ENCODE measurements at places on chromosomes 11 and 22.

DNA sequence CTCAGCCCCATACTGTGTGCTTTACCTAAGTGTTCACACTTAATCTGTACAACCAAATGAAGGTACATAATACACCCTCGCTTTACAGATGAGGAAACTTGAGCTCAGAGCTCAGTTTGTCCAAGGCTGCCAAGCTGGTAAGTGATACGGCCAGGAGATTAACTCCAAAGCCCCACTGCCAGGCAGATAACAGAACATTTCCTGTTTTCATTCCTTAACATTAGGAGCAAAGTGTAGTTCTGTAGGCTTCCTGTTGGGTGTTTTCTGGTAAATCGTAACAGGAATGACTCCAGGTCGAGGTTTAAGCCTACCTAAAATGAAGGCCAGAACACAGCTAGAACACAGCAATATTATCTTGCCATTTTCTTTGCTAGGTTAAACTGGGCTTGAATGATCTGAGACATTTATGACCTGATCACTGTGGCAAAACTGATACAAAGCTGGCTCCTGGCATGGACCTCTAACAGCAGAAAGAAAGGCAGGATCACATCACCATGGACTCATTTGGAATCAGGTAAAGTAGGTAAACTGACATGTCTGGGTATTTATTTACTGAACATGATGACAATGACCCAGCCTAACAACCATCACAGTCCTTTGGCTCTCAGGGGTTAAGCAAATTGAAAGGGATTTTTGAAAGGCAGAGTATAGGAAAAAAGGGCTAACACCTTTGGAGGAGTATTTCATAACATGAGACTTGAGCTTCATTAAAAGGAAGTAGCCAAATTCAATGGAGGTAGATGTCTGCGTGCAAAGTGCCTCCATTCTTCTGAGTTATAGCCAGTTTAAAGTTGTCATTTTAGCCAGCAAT, 3.9 kb upstream of the NUP50 start:
- peak; percentile 20 for DNase-seq

GRCh38 chr11:29256580-29256979, 760.2 kb downstream of the KCNA4 start:
- DNase-seq, result peak; percentile 14

- peak; percentile 7 for DNase-seq
These were observed 66.0 kb upstream of the FTH1 start for GRCh38 chr11:62033191-62034035.

DNA sequence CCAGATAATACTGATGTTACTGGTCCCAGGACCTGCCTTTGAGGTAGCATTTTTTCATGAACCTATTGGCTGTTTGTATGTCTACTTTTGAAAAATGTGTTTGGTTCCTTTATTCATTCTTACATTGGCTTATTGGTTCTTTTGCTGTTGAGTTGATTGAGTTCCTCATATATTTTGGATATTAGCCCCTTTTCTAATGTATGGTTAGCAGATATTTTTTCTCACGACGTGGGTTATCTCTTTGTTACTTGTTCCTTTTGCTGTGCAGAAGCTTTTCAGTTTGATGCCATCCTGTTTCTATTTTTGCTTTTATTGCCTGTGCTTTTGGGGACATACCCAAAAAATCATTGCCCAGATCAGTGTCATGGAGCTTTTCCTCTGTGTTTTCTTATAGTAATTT, 9.8 kb upstream of the ZNF74 start:
- no peak for DNase-seq

GRCh38 chr22:43109921-43110443, 568 bp upstream of the BIK start:
- DNase-seq, result no peak

- no peak for DNase-seq
These were observed 27.8 kb upstream of the THY1 start for GRCh38 chr11:119450590-119451326.

- no peak for DNase-seq
These were observed 112.1 kb downstream of the TRIM29 start for GRCh38 chr11:120025606-120026335.

GRCh38 chr11:127607487-127608085, 607.0 kb upstream of the KIRREL3 start:
- no peak for DNase-seq

- peak; percentile 36 for DNase-seq
These were observed 6.1 kb upstream of the B3GAT1 start for GRCh38 chr11:134417871-134418840.

DNA sequence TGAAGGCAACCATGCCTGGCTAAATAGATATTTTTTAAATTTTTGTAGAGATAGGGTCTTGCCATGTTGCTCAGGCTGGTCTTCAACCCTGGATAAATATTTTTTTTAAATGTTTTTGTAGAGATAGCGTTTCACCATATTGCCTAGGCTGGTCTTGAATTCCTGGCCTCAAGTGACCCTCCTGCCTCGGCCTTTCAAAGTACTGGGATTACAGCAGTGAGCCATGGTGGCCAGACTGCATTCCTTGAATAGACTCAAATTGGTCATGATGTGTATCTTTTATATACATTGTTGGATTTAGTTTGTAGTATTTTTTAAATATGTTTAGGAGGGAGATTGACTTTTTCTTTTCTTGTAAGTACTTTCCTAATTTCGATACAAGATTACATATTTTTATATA, 325.7 kb upstream of the C11orf87 start:
- DNase-seq, result no peak

GRCh38 chr11:104879514-104880190, 18.6 kb downstream of the CASP12 start:
- no peak for DNase-seq

GRCh38 chr11:58121096-58121495, 4.2 kb downstream of the OR9I1 start:
- no peak for DNase-seq

- DNase-seq, result no peak
These were observed 105.4 kb downstream of the CASP12 start for GRCh38 chr11:104792861-104793260.

GRCh38 chr22:24498824-24499223, 3.7 kb downstream of the UPB1 start:
- no peak for DNase-seq

- no peak for DNase-seq
These were observed 190.7 kb upstream of the NECTIN1 start for GRCh38 chr11:119919656-119920055.

DNA sequence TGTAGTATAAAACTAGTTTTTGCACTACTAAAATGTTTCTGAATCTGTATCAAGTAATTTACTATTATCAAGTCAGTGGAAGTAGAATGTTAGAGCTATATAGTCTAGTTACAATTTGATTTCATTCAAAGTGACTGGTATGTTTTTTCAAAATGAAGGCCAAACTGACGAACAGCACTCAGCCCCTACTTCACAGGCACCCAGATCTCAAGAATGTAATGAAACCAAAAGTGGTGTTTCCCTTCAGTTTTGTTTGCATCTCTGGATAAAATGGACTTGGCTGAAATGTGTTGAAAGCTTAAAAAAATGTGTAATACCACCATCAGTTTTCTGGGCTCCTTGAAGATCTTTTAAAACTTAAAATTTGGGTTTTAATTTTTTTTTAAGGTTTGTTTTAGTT, 46.4 kb downstream of the QSER1 start:
- DNase-seq, result no peak

DNA sequence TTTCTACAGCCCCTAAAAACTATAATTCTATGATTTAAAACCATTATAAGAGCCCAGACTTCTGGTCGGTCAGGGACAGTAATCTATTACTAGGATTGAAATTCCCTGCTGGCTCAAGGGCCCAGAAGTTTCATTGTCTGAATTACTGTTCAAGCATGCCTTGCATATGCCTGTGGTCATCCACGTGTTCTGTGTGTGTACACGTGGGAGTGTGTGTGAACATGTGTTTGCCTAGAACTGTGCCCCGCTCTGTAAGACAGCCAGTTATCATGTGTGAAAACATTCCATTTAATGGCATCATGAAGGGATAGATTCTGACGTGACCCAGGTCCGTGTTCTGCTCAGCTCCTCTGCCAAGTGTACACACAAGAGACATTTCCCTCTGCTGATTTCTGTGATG, 189.3 kb upstream of the NECTIN1 start:
- no peak for DNase-seq

- DNase-seq, result no peak
These were observed 469.1 kb upstream of the FAT3 start for GRCh38 chr11:91755526-91755925.

DNA sequence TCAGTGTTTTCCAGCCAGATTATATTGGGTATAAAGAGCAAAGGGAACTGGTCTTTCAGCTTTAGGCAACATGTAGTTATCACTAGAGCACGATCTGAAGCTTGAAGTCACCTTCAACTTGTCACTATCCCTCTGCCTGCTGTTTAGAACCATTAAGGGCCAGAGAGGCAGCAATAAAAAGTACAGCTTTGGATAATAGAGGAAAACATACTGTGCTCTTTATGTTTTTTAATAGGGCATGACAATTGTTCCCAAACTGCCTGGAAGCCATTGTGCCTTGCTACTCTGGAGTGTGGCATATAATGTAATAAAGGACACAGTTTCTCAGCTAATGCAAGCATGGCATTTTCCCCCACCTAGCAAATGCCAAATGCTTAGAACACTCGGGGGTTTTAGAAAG, 1912.0 kb upstream of the RAG2 start:
- no peak for DNase-seq

DNA sequence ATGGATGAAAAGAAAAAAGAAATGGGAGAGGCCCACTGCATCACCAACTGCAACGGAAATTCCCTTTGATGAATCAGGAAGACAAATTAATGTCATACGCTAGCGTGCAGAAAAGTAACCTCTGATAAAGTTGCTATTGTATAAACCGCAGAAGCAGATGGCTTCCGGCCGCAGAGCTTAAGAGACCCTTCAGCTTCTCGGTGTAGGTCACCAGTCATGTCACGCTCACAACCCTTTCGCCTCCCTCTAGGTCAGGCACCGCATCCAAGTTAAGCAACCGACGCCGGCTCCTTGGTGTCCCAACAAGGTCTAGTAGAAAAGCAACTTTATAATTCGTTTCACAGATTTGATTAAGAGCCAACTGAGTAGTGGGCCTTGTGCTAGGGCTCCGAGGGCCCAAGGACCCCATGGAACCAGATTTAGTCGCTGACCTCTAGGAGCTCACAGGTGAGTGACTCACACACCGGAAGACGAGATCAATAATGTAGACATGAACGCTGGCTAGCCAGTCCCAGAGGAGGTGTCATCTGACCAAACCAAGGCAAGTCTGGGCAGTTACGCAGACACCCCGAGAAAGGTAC, 1.2 kb upstream of the ZFP91 start:
- peak; percentile 76 for DNase-seq

- no peak for DNase-seq
These were observed 1.8 kb downstream of the PITPNM1 start for GRCh38 chr11:67503119-67504004.

DNA sequence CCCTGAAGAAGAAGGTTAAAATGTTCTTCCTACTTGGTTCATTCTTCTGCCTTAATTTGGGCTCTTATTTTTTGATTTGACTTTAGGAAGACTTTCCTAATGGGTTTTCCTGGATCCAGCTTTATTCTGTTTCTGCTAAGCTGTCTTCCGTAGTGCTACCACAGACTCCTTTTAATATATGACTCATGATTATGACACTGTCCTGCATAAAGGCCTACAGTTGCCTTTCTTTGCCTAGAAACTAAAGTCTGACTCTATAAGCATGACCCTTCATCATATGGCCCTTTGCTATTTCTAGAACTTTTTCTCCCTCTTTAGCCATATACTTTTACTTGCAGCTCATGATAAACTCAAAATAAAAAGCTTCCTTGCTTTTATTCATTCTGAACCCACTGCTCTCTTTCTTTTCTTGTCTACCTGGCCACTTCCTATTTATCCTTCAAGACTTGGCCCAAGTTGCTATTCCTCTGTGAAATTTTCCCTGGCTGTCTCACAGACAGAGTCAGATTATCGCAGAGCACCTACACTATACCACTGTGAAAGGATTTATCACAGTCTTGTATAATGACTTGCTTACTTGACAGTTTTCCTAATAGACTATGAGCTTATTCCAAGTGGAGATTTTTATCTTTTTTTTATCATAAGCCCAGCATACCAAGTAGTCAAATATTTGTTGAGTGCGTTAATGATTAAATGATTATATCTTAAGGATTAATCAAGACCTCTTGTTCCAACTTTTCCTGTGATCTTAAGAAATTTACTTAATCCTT, 24.7 kb downstream of the TBCEL start:
- no peak for DNase-seq

- DNase-seq, result no peak
These were observed 40.0 kb upstream of the SEPTIN5 start for GRCh38 chr22:19674129-19674928.

DNA sequence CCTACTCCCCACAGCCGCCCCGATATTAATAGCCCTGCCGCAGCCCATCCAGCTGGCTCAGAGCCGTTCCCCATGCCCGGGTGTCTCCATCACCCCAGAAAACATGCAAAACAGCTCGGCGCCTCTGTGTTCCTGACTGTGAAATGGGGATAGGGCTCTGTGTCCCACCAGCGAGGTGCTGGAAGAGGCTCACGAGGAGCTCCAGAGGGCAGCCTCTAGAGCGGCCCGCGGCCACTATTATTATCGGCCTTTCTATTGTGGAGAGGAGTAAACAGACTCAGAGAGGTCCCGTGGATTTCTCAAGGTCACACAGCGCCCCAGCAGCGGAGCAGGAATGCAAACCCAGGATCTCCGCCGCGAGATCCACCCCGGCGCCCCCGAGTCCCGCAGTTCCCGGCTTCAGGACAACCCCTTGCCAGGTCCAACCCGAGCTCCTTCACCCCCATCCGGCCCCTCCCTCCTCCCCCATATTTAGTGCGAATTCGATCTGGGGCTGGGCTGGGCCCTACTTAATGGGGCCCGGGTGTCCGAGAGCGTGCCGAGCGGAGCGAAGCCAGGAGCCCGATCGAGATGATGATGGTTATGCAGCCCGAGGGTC, at the start of gene ACTN3:
Gene ACTN3, plus strand, starts transcription at position 536 of the 598 bp plus-strand sequence. Its CDS starts 35 bp downstream, at position 571.
- DNase-seq, result no peak

DNA sequence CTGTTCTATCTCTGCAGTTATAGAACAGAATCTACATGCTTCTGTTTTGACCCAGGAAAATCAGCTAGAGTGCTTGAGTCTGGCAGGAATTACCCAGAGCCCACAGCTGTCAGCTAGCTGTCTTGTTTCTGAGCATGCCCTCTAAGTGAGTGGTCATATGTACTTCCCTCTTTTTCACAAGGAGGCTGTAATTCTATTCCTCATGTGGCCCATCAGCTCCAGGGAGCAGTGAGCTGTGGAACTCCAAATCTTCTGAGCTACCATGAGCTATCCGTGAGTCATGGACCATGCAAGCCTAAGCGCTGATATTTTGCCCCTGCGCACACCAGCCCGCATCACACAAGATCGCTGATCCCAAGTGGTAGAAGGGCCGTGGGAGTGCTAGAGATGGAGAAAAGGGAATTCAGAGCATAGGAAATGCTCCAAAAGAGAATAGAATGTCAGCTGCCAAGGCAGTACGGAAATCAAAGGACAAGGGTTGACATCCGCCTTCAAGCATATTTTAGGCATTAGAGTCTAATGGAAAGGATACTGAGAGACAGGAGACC, 5.4 kb downstream of the FJX1 start:
- DNase-seq, result peak; percentile 65

DNA sequence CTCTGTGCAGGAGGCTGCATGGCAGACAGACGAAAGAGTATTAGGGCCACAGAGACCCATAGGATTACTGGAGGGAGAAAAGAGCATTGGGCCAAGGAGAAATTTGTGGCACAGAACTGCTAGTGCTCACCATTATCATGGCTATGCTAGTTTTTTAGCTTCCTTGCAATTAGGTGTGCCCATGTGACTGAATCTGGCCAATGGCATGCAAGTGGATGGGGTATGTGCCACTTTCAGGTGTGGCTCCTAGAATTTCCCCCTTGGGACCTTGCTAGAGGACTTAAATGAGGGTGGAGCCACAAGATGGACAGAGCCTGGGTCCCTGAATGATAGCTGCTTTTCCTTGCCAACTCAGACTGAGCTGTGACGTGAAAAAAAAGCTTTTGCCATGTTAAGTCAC, 73.9 kb upstream of the TENM4 start:
- no peak for DNase-seq

GRCh38 chr11:100545970-100546369, 141.1 kb upstream of the ARHGAP42 start:
- no peak for DNase-seq
